ENCODE measurements at places on chromosomes 12 and 14. TPM values are rescaled to one million over a fixed set of nuclear protein-coding genes. Genes with fewer than 3 reads are reported as not detected.

DNA sequence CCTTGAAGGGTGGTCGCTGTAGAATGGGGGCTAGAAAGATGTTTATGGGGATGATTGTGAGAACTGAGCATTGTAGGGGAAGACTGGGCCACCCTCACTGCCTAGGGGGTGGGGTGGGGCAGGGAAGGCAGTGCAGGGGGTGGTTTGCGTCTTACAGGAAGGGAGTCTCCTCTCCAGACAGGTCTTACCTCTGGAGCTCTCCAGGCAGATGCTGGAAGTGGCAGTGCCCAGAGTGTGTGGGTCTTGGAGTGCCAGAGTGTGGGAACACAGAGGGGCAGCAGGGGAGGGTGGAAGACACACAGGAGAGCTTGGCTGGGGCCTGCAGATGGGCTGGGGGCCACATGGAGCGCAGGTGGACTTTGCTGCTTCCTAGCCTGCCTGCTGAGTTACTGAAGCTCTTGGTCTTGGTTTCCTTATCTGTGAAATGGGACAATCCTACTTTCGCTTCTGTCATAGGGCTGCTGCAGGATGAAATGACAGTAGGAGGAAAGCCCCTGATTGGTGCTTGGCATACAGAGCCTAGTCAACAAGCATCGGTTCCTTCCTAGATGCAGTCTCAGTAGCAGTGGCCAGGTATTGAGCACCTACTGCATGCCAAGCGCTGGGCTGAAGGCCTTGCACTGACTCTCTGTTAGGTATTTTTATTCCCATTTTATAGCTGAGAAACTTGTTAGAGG, 118.3 kb downstream of the SLC25A47 start:
- no peak for DNase-seq

DNA sequence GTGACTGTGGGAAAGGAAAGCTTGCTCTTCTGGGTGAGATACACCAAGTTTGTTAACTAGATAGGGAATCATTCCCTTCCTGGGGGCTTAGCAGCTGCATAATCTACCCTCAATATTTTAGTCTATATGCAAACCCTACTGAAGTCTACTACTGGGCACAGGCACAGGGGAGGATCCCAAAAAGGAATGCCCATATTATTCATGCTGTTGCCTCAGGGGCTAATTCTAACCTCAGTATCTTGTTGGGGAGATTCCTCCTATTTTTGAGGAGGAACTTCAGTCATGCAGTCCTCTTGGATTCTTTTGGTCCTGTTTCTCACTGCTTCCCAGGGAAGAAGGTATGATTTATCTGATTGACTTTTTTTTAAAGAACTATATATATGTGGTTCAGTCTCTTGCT, 58.9 kb upstream of the ANKS1B start:
- DNase-seq: no peak

GRCh38 chr12:10873378-10873777, 10.7 kb downstream of the PRH1 start:
- no peak for DNase-seq

- DNase-seq: no peak
Measured at GRCh38 chr12:112870267-112870980, 36.3 kb upstream of the OAS1 start.

Gene EIF2B2
- polyA plus RNA-seq: 78.3 TPM

DNA sequence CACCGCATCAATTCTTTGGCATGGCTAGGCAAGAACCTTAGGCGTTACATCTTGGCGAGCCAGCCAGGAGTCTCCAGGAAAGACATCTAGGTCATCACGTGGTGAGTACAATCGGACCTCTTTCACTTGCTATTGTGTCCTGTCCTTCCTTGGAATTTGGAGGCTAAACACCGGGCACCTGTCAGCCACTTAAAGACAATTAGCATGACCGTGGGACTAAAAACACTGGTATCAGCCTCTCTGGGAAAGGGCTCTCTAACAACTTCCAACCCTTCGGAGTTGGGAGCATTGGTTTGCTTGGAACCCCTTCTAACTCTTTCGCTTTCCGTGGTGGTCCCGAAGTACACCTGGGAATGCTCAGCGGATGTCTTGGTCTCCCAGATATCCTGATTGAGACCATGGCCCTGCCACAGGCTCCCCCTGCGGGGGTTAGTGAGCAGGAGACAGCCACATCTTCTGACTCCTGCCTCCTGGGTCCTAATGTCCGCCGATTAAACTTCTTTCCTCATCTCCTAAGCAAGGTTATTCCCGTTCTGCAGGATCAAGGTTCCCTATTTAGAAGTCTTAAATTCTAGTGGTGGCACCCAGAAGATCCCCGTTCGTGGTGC, 971.7 kb downstream of the FSCB start:
- DNase-seq: no peak

- no peak for DNase-seq
Measured at GRCh38 chr14:70192915-70193314, 4.2 kb upstream of the SLC8A3 start.

GRCh38 chr14:20742132-20742531, 3.6 kb upstream of the EDDM3A start:
- no peak for DNase-seq

DNA sequence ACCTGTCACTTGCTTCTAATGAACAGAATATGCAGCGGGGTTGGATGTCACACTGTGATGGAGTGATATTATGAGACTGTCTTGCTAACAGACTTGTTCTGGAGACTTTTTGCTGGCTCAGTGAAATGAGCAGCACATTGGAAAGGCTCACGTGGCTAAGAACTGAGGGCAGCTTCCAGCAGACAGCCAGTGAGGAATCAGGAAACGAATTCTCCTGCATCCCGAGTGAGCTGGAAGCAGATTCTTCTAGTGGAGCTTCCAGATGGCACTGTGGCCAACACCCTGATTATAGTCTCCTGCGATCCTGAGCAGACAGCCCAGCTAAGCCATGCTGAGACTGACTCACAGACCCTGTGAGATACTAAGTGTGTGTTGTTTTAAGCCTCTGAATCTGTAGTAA, 16.1 kb upstream of the TSPAN9 start:
- DNase-seq: no peak

GRCh38 chr14:87877877-87878276, 115.1 kb downstream of the GALC start:
- no peak for DNase-seq

DNA sequence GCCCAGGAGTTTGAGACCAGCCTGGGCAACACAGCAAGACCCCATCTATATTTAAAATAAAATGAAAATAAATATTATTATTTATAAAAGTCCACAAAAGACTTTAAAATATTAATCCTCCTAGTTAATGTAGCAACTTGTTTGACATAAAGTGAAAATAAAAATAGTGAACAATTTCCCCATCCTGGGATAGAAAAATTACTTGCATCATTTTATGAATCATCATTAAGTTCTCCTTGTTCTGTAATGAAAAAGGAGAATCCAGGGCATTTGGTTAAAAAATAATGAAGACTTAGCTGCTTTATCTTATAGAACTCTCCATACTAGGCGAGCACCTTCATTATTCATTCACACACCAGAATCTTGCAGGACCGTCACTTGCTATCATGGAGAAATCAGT, 66.1 kb downstream of the ELK3 start:
- DNase-seq: no peak

DNA sequence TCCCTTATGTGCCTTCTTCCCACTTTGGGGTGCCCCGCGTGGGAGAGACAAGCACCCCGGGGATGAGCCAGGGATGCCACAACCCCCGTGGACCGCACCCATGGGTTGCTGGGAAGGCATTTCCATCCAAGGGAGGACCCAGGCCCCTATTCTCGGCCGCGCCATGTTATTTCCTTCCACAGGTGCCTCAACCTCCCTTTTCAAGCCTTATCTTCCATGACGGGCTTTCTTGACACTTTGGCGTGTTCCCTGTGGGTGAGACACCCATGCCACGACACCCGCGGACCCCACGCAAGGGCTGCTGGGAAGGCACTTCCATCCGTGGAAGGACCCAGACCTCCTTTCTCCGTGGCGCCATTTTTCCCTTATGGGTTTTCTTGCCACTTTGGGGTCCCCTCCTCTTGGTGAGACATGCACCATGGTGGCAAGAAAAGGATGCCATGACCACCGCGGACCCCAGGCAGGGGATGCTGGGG, 269.2 kb downstream of the ALG10 start:
- no peak for DNase-seq

GRCh38 chr12:46158501-46158900, 110.3 kb downstream of the SLC38A1 start:
- no peak for DNase-seq

Gene SIRT4
- polyA plus RNA-seq: 1.4 TPM

- no peak for DNase-seq
Measured at GRCh38 chr14:100096656-100097055, 31.4 kb downstream of the EVL start.

GRCh38 chr12:52892974-52893373, 11.9 kb downstream of the KRT8 start:
- DNase-seq: no peak

- DNase-seq: no peak
Measured at GRCh38 chr12:83505586-83505985, 818.9 kb downstream of the TMTC2 start.

DNA sequence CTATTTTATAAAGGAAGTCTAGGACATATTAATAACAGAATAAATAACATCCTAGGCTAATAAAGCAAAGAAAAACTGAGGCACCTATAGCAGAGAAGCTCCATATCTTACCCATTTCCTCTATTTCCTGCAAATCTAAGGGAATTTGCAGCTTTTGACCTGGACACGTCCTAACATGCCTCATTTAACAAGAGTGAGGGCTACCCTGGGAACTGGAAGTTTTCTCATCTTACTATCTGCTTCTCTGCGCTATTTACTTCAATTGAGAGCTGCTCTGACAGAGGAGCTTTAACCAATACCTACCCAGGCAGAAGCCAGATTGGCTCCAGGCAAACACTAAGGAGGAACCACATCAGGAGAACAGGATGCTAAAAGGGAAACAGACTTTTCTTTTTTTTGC, 5.7 kb downstream of the YBX3 start:
- no peak for DNase-seq

Gene RAPGEF3
- 2.1 TPM for polyA plus RNA-seq

Gene GAPDH
- polyA plus RNA-seq: 11,356 TPM

DNA sequence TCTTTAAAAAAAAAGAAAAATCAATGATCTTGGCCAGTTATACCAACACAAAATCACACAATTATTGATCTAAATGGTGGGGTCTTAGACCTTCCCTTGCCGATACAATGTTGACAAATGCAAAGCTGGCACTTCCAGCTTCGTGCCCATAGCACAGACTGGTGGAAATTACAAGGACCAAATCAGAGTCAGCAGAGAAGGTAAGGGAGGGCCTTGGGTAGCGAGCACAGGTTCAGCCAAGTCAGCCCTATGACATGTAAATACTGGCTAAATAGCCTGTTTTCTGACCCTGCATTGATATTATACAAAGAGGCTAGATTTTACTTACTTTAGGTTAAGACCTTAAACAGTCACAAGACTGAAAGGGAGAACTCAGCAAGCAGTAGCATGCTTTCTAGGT, 30.3 kb upstream of the WDR89 start:
- no peak for DNase-seq

DNA sequence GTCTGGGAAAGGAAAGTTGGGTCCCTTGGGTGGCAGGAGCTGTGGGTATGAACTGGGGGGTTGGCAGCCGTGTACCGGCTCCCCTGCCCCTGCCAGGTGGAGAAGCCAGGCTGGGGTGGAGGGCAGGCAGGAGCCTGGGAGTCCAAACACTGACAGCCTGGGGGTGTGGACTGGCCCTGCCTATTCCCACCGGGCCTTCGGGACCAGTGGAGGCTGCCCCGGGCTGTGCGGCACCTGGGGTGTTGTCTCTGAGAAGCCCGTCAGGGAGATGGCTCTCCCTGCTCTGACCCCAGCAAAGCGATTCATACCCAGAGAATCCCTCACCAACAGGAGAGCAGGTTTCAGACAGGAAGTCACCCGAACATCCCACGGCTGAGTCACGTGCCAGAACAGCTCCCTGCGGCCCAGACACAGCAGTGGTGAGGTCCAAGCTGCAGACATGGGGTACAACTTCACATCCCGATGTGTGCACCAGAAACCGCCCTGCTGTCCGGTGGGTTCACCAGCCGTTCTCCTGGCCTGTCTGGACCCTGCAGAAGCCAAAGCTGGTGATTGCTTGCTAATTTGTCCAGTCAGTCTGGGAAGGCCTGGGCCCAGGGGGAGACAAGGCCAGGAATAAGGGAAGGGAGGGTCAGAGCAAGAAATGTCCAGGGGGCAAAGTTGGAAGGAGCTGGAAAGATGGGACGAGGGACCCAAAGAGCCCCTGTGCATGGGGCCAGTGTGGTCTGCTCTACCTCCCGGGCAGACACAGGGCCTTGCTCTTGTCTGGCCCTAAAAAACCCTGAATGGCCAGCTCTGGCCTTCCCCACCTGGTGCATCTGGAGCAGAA, 2.1 kb upstream of the GPR132 start:
- no peak for DNase-seq

Measured in AG04450 (cell line).